ENCODE measurements at places on chromosomes 13 and 19.
A peak's percentile ranks its signal among the peaks of the same experiment; 100 is the strongest.

DNA sequence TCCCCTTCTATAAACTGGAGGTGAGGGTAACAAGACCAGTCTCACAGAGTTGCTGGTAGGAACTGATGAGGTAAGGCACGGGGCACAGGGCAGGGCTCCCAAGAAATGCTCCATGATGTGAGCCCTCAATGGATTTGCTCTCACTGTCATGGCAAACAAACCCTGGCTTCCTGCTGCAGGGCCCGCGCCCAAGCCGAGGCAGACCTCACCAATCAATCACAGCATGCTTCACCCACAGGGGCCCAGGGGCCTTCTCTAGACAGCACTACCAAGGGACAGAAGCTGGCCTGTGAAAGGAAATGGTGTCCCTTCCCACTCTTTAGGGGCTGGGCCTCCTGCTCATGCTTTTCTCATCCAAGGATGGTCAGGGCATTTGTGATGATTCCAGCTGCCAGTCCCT, 25.9 kb upstream of the PLA2G4C start:
- DNase-seq = no peak

DNA sequence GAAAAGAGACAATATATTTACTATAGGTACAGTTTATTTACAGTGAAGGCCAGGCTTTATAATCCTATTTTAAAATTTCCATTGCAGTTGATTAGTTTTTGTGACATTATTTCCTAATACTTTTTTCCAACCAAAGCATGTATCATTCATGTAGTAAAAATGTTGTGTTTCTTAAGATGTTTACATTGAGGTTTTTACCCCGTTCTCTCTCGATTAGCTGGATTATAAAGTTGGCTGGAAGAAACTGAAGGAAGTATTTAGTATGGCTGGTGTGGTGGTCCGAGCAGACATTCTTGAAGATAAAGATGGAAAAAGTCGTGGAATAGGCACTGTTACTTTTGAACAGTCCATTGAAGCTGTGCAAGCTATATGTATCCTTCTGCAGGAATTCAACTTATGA, 21.2 kb downstream of the HNRNPM start:
- no peak for DNase-seq

GRCh38 chr13:40536443-40537113, 129.9 kb downstream of the FOXO1 start:
- DNase-seq = no peak

DNA sequence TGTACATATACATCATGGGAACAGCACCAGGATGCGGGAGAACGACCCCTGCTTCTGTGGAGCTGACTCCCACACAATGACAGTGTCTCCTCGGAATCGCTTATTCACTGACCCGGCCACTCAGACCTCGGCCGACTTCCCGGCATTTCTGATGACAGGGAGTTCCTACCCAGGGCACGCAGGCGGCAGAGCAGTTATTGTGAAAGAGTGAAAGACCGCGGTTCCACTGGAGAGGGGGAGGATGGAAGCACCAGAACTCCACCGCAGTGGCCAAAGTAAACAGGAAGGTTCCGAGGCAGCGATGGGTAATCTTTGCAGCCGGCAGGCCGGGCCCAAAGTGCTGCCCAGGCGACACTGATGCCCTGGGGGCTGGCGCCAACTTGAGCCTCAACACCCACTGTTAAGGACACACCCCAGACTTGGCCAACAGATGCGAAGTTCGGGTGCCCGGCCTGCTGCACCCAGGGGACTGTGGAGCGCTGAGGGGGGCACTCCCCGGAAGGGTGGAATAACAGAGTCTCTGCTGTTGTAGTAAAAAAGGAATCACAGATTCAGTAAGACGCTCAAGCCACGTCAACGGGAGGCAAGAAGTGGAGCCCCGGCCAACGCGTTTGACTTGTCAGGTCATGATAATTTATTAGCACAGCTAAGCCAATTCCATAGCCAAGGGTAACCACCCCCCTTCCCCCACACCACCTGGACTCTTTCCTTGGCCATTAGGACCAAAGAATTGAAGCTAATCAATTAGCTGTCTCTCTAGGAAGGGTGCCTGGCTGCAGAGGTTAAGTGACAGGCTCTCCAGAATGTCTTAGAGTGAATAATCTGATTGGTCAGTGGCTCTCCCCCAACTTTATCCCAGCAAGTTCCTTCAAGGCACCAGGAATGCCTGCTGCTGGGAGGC, 5.8 kb downstream of the MLLT1 start:
- DNase-seq = no peak

DNA sequence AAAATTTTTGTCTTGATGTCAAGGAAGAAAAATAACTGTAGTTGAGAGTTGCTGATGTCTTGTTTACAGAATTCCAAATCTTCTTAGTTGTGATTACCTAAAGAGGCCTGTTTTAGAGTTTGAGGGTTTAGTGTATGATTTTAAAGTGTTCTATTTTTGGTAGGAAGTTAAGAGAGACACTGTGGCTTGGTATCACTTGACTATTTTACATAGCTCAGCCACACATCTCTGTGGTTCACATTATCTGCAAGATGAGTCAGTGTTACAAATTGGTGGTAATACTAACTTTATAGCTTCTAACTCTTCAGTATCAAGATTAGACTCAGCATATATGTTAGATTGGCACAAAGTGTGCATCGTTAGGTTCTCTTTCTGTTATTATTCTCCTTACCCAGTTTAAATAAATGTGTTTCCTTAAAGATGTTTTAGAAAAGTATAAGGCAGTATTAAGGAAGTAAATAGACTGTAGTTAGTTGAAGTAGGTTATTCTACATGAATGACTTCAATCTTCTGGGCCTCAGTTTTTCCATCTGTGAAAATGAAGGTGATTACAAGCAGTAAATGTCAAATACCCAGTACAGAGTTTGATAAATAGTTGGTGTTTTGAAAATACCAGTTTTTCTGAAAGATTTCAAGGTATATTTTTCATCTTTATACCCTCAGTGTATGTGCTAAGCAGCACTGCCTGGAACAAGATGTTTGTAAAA, 33.4 kb downstream of the COG6 start:
- no peak for DNase-seq

DNA sequence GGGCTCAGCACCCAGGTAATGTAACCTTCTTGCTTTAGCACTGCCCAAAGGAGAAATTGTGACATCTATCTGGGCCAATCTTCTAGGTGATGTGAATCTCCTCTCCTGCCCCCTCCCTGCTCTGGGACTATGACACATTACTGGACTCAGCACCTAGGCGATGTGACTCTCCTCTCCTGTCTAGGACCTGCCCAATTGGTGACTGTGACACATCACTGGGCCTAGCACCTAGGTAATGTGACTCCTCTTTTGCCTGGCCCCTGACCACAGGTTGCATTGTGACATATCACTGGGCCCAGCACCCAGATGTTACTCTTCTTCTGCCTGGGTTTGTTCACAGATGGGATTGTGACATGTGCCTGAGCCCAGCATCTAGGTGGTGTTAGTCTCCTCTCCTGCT, 45.0 kb downstream of the ZNF85 start:
- no peak for DNase-seq

GRCh38 chr19:33193865-33194362, at the start of gene LRP3:
LRP3 (plus strand) TSS chr19:33194330; CDS start chr19:33194786, 456 bp downstream.
- no peak for DNase-seq

DNA sequence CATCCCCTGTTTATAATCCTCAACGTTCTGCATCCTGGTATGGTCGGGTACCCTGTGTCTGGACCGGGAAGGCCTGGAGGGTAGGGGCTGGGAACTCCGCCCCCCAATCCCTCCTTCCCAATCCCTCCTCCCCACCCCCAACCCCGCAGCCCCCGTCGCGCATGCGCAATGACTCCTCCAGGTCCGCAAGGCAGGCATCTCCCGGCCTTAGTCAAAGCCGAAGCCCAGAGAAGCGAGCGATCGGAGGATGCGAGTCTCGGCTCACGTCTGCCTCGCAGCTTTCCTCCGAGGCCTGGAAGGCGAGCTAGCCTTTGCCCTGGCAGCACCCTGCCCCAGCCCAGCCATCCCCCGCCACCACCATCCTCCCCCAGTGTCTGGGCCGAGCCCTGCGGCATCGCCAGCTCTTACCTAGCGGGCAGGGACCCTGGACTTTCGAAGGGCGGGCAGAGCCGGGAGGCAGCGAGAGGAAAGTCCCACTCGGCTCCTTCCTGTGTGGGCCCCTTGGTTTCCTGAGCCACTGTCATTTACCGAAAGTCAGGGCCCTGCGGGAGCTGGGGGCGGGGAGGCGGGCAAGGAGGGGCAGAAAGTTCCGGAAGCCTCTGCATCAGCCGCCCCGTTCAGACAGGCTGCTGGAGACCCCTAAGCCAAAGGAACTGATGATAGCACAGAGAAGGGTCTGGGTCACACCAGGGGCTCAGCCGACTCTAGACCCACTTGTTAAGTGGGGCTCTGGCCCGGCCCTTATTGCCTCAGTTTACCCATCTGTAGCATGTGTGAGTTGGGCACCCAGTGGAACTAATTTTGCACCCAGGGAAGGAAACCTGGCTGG, at the start of gene JAK3:
TSS of gene JAK3 (minus strand) at position 445 of the 829 bp plus-strand sequence. CDS start 3,565 bp downstream, outside the sequence.
- DNase-seq = peak; percentile 90

DNA sequence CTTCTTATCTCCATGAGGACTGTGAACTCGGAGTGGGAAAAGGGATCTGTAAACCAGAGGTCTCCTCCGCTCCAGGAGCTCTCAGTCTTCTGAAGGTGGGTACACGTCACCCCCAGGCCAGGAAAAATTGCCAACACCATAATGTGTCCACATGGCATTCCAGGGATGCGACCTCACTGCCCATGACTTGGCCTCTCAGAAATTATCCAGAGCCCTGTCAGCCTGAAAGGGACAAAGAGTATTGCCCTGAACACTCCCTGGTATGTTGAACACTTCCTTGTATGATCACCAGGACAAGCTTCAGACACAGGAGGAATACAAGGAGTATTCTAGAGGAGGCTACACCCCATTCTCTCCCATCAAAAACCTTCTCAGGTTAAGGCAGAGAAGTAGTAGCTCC, 81.0 kb upstream of the SLC7A1 start:
- DNase-seq = no peak

GRCh38 chr13:48334534-48335127, 31.1 kb downstream of the RB1 start:
- no peak for DNase-seq

DNA sequence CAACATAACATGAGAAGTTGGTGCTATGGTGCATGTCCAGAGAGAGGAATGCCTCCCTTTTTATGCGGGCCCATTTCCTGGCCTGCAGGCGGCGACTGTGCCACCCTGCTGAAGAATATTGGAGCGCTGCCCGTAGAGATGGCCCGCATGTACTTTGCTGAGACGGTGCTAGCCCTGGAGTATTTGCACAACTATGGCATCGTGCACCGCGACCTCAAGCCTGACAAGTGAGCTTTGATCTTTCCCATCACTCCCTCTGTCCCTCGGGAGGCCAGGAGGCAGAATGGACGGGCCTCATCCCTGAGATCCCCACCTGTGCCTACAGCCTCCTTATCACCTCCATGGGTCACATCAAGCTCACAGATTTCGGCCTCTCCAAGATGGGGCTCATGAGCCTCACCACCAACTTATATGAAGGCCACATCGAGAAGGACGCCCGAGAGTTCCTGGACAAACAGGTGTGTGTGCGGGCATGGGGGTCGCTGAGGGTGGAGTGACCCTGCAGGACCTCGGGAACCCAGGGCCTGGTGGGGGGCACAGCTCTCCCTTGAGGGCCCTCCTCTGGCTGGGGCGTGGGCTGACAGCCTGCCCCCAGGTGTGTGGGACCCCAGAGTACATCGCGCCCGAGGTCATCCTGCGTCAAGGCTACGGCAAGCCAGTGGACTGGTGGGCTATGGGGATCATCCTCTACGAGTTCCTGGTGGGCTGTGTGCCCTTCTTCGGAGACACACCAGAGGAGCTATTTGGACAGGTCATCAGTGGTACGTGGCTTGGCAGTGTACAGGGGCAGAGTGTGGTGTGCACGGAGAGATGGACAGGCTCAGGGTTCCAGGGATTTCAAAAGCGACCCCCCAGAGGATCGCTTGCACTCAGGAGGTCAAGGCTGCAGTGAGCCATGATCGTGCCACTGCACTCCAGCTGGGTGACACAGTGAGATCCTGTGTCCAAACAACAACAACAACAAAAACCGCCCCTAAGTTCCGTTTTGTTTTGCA, 16.2 kb downstream of the DNASE2 start:
- DNase-seq = no peak

DNA sequence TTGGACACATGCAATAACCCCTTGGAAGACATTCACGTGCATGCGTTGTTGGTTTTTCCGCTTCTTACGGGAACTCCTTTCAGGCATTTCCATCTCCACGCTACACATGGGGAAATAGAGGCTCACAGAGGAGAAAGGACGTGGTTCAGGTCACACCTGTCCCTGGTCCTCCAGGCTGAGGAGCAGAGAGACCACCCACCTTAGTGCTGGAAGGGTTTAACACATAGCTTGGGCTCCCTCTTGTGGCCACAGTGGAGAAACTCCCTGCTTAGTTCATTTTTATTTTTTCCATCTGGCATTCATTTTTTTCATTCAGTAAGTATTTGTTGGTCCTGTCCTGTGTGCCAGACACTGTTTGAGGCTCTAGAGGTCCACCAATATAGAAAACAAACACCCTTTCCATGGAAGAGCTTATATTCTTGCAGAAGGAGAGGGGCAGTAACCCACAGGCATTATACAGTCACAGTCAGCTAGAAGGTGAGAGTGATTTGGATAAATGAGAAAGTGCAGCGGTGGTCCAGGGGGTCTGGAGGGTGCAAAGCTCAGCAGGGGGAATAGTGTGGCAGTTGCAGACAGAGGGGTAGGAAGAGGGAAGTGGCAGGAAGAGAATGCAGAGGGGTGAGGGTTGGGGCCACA, 24.2 kb upstream of the TTYH1 start:
- peak; percentile 60 for DNase-seq

DNA sequence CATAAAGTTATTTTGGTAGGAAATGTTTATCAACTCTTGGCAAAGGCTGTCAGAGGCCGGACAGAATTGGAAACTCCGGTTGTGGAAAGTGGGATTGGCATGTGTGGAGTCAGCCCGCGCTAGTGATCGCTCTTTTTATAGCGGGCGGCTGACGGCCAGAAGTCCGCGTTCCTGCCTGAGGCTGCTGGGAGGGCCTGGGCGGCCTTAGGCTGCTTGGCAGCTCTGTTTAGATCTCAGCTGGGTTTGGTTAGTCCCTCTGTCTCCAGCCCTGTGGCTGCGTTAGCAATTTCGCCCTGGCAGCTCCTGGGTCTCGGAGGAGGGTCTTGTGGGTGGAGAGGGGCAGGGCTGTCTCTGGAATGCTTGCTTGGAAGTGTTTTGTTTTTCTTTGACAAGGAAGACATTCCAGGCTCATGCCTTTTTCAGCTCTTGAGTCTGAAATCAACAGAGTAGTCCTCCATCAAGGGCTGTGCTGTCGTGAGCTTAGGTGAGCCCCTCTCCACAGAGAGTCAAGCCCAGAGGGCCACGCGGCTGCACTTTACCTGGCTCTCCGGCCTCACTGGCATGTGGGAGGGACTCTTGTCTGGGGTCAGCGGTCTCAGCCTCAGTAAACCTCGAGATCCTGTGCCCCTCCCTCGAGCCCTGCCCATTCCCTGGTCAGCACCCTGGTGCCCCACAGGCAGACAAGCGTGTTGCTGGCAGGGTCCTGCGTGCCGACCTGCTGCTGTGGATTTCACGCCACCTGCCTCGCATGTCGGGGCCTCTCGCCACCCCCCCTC, 22.5 kb downstream of the DOT1L start:
- DNase-seq = no peak

All from stimulated activated CD4-positive, alpha-beta T cell treated with anti-CD3 and anti-CD28 coated beads, TNF-alpha, amount 100 ng/mL, for 24 hours (primary cell).